ENCODE measurements at places on chromosomes 3 and 15. TPM values are rescaled to one million over a fixed set of nuclear protein-coding genes. Genes with fewer than 3 reads are reported as not detected.

CIP2A gene
- 9.2 TPM for total RNA-seq

TF gene
- total RNA-seq = 0.27 TPM

SLC15A2 gene
- 2.2 TPM for total RNA-seq

SCN5A gene
- under 0.01 TPM for total RNA-seq

DOCK3 gene
- total RNA-seq = not detected

THSD4 gene
- 38.0 TPM for total RNA-seq

MAN2A2 gene
- 6.6 TPM for total RNA-seq

SLC24A5 gene
- not detected for total RNA-seq

KLHL40 gene
- not detected for total RNA-seq

CCR3 gene
- not detected for total RNA-seq

BLOC1S6 gene
- total RNA-seq = 28.6 TPM

MUSTN1 gene
- 1.6 TPM for total RNA-seq

USP13 gene
- 3.8 TPM for total RNA-seq

CD86 gene
- 0.16 TPM for total RNA-seq

OSBPL10 gene
- total RNA-seq = 60.1 TPM

ZBED2 gene
- total RNA-seq = 124 TPM

SPINT1 gene
- total RNA-seq = 272 TPM

EHD4 gene
- 41.4 TPM for total RNA-seq

ISLR gene
- 0.08 TPM for total RNA-seq

MKRN3 gene
- 0.80 TPM for total RNA-seq
